ENCODE measurements at places on chromosomes 6 and 20. TPM values are rescaled to one million over a fixed set of nuclear protein-coding genes. Genes with fewer than 3 reads are reported as not detected.
A peak's percentile ranks its signal among the peaks of the same experiment; 100 is the strongest.

Gene DNAH8
- total RNA-seq = 0.12 TPM

Gene COL10A1
- total RNA-seq = not detected

Gene ENTPD6
- total RNA-seq = 37.6 TPM

Gene KIZ
- 30.9 TPM for total RNA-seq

DNA sequence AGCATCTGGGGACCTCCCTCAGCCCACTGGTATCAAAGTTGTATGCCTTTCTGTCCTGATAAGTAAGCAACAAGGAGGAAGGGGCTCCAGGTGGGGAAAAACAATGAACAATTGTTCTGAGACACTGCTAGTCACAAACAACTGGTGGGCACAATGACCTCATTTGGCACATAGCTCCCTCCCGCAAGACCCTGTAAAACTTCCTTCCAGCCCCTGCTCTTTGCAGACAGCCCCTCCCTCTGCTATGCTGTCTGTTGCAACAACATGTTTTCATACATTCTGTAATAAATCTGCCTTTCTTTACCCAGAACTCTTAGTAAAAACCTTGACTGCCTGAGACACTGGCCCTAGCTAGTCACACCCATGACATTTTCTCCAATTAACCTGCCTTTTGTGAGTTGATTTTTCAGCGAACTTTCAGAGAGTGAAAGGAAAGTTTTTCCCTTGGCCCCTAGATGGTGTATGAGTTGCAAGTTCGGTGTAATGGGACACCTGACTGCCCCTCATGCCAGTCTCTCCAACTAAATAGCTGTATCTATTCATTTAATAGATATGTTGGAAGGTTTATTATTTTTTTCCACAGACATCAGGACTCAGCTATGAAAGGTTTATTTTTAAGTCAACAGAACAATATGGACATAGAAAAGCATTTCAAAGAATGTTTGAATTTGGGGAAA is 142.3 kb upstream of the SLC22A16 start:
- DNase-seq = no peak
- H3K4me1 ChIP-seq = peaks cover 20% of the 10 kb centered on the region
- no peak overlapping the region for H3K4me3 ChIP-seq
- H3K27me3 ChIP-seq = no peaks in the 10 kb centered on the region
- peak overlapping the region; percentile 12 for H3K27ac ChIP-seq

DNA sequence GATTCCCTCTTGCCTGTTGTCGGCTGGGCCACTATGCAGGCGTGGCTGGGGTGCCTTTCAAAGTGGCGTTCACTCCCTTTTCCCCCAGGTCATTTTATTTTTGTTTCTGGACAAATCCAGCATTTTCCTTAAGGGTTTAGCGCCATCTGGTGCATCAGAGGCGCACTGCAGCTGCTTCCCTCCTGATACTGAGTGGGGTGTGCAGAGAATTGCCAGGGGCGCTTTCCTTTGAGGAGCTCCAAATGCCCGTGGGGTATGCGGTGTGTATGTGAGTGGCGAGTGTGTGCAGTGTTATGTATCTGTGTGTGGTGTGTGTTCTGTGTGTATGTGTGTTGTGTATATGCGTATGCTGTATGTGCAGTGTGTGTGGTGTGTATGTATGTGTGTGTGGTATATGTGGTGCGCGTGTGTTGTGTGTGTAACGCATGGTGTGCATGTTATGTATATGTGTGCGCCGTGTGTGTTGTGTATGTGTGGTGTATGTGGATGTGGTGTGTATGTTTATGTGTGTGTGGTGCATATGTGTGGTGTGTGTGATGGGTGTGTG is 100.1 kb upstream of the AGPAT4 start:
- no peaks in the 10 kb centered on the region for H3K27me3 ChIP-seq
- H3K4me1 ChIP-seq = no peaks in the 10 kb centered on the region
- no peak overlapping the region for H3K27ac ChIP-seq
- no peaks in the 10 kb centered on the region for H3K36me3 ChIP-seq
- peak; percentile 71 for DNase-seq
- no peak overlapping the region for H3K4me3 ChIP-seq

GRCh38 chr6:154648188-154648887 is 84.9 kb upstream of the SCAF8 start:
- H3K4me3 ChIP-seq = no peak overlapping the region
- H3K4me1 ChIP-seq = no peaks in the 10 kb centered on the region
- H3K27me3 ChIP-seq = peaks cover 4% of the 10 kb centered on the region
- DNase-seq = no peak
- H3K27ac ChIP-seq = no peak overlapping the region
- H3K36me3 ChIP-seq = no peaks in the 10 kb centered on the region

DNA sequence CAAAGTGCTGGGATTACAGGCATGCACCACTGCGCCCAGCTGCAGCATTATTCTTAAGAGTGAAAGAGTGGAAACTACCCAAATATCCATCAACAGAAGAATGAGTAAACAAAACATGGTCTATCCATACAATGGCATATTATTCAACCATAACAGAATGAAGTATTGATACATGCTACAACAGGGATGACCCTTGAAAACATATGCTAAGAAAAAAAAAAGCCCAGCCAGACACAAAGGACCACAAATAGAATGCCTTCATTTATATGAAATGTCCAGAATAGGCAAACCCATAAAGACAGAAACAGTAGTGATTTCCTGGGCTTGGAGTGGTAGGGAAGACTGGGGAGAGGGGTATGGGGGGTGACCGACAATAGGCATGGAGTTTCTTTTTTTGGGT is 7.1 kb downstream of the TUBB2B start:
- DNase-seq = no peak
- H3K36me3 ChIP-seq = peaks cover 5% of the 10 kb centered on the region
- no peak overlapping the region for H3K27ac ChIP-seq
- H3K4me1 ChIP-seq = no peaks in the 10 kb centered on the region
- H3K4me3 ChIP-seq = no peak overlapping the region

DNA sequence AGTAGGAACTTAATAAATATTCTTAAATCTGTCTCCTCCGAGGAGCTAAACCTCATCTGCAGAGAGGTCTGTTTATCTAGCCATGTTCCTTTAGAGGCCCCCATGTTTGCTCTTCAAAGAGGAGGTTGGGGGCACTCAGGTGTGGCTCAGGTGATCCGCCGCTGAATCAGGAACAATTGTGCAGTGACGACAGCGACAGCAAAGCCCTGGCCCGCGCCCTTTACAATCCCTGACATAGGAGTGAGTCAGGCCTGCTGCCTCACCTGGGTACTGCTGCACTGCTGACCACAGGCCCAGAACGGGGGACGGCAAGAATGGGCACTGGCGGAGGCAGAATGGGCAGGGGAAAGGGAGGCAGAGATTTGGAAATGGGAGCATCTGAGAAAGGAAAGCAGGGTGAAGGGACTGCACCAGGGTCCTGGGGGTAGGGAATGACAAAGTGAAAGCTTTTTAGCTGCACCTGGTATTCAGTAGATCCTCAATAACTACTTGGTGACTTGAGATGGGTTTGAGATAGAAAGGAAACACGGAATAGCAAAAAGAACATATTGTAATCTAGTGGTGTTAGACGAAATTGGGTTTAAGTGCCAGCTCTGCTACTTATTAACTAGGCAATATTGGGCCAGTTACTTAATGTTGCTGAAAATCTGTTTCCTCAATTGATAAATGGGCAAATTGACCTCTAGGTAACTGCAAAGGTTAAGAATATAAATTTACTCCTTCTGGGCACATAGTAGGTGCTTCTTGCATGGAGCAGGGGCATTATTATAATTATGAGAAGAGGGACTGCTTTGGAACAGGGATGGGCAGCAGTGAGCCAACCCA is 5.4 kb upstream of the IER3 start:
- H3K27ac ChIP-seq = no peak overlapping the region
- peaks cover 3% of the 10 kb centered on the region for H3K4me1 ChIP-seq
- DNase-seq = no peak
- H3K36me3 ChIP-seq = no peaks in the 10 kb centered on the region
- no peak overlapping the region for H3K4me3 ChIP-seq
- H3K27me3 ChIP-seq = no peaks in the 10 kb centered on the region

- H3K36me3 ChIP-seq = peaks cover 89% of the 10 kb centered on the region
- peak; percentile 63 for DNase-seq
- H3K4me1 ChIP-seq = peaks cover 63% of the 10 kb centered on the region
- H3K27me3 ChIP-seq = no peaks in the 10 kb centered on the region
- H3K4me3 ChIP-seq = no peak overlapping the region
- H3K27ac ChIP-seq = peak overlapping the region; percentile 71
Observed at GRCh38 chr6:18245642-18246041, 18.7 kb downstream of the DEK start.

- no peaks in the 10 kb centered on the region for H3K27me3 ChIP-seq
- no peak overlapping the region for H3K4me3 ChIP-seq
- no peak overlapping the region for H3K27ac ChIP-seq
- H3K36me3 ChIP-seq = no peaks in the 10 kb centered on the region
Observed at GRCh38 chr20:6299456-6299855, 176.6 kb upstream of the FERMT1 start.

DNA sequence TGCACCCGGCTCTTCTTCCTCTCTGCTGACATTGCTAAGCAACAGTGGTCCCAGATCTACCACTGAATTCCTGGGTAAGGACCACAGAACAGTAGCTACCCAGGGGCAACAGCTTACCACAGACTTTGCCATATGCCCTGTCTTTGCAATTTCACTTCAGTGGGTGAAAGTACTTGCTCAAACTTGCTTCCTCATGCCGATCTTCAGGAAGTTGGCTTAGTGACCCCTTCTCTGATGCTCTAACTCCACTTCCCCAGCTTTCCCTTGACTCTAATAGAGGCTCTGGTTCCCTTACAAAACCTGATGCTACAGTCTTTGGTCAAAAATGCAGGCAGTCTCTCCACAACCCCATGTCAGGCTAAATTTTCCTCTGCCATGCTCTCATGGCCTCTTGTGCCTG is 3.3 kb upstream of the TAAR5 start:
- no peak for DNase-seq
- no peak overlapping the region for H3K4me3 ChIP-seq
- no peaks in the 10 kb centered on the region for H3K4me1 ChIP-seq
- no peaks in the 10 kb centered on the region for H3K36me3 ChIP-seq
- H3K27ac ChIP-seq = no peak overlapping the region
- peaks cover 7% of the 10 kb centered on the region for H3K27me3 ChIP-seq
